ENCODE measurements at places on chromosomes 6 and 20.
A peak's percentile ranks its signal among the peaks of the same experiment; 100 is the strongest.

- no peak for DNase-seq
Observed at GRCh38 chr6:108766886-108767285, 81.3 kb upstream of the ARMC2 start.

GRCh38 chr20:53859684-53860083, 210.7 kb downstream of the BCAS1 start:
- DNase-seq, result no peak

- DNase-seq, result no peak
Observed at GRCh38 chr6:115539531-115539930, 521.2 kb downstream of the FRK start.

GRCh38 chr6:134247844-134248580, 69.9 kb downstream of the SGK1 start:
- DNase-seq, result no peak

GRCh38 chr6:52499681-52500236, 77.1 kb downstream of the TRAM2 start:
- no peak for DNase-seq

GRCh38 chr6:44576132-44576631, 188.7 kb downstream of the CDC5L start:
- no peak for DNase-seq

- no peak for DNase-seq
Observed at GRCh38 chr20:5008759-5009158, 7.4 kb upstream of the SLC23A2 start.

- DNase-seq, result peak; percentile 85
Observed at GRCh38 chr6:43924222-43924702, 154.3 kb downstream of the VEGFA start.

GRCh38 chr20:10799735-10800134, 125.9 kb upstream of the JAG1 start:
- no peak for DNase-seq

GRCh38 chr6:157534977-157535339, 154.0 kb downstream of the ZDHHC14 start:
- DNase-seq, result no peak

DNA sequence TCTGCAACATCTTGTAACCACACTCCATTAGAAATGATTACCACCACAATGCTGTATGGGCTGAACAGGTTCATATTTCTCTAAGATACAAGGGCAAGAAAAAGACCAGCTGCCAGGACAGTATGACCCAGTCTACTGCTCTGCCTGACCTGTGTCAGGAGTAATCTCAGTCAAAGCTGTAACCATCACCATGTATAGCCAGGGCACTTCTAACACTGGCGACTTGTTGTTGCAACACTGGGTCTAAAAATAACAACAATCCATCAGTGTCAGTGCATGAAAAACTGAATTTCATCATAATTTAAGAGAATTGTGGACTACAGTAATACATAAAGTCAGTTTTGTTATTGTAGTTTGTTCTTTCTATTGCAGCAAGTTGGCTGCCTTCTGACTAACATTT, 738.6 kb upstream of the ADGRB3 start:
- DNase-seq, result no peak

GRCh38 chr6:56613247-56613851, 29.3 kb downstream of the DST start:
- no peak for DNase-seq

GRCh38 chr6:1039191-1039590, 272.7 kb upstream of the FOXQ1 start:
- DNase-seq, result no peak

Data from posterior cingulate gyrus (tissue), 11 donors.